ENCODE measurements at places on chromosomes 4 and X.
A peak's percentile ranks its signal among the peaks of the same experiment; 100 is the strongest.

GRCh38 chrX:121455890-121456289 is 408.5 kb downstream of the GLUD2 start:
- DNase-seq = no peak

DNA sequence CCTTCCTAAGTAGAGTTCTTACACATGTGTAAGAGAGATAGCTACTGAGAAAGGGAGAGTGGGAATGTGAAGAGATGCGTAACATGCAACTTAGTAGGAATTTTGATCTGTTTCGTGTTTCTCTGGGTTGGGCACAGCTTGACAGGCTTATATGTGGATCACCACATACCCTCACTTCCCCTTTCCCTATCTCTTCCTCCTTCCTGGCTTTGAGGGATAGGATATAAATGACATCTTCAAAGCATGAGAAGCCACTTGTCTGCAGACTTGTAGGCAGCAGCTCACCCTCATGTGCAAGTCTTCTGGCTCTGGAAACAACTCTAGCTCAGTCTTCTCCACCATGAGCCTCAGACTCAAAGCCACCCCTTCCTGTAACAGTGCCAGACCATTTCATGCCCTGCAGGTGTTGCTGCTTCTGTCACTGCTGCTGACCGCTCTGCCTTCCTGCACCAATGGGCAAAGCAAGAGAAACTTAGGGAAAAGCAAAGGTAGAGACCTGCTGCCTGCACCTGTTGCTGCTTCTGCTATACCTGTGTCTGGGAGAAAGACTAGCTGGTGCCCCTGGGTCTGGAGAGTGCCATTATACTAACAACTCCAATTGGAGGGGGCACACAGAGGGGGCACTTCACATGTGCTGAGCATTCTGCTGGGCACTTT is 5.4 kb upstream of the PF4V1 start:
- DNase-seq = no peak

DNA sequence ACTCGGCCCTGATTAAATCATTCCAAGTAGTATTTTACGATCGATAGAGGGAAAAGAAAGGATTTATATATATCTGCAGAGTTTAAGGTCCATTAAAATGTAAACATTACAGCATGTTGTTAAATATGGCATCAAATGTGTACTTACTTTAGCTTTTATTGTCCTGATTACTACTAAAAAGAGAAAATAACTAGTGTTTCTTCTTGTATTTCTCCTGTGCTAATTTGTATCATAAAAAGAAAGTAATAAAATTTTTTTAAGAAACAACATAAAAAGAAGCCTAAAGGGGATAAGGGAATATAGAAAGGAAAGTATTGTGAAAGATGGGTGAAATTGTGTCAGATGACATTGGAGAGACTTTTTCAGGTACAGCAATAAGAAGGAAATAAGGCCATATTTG is 300.3 kb upstream of the ARSJ start:
- no peak for DNase-seq

DNA sequence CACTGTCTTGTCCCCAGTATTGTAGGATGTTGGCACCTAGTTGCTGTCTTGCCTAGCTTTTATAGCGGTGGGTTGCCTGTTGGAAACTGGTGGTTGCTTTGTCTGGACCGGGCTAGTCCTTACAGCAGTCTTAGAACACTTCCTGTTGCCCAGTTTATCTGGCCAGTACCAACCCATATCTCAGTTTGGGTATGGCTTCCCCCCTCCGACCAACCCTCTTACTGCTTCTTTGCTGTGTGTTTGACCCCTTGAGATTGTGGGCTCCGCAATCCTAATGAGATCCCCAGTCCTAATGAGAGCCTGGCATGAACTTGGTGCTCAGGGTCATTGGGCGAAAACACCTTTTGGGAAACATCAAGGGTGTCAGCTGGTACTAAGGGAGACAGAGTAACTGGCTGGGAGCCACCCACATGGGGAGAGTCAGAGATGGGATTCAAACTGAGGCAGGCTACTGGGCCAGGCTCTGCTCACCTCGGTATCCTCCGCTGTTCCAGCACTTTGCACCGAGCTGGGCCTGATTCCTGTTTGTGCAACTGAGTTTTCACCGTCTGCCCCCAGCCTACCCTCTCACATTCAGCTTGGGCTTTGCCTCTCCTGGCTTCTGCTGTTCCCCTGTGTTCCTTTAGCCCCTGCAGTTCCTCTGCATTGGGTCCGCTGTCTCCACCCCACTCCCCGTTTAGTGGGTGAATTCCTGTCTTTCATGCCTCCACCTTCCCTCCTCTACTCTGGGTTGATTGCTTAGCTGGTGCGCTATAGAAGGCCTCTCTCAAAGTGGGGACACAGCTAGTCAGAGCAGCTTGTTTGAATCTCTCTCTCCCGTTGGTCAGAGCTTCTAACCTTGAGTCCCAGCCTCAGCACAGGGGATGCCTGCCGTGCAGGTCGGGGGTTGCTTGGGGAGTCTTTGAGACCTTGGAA is 1.6 kb downstream of the TBC1D14 start:
- no peak for DNase-seq

DNA sequence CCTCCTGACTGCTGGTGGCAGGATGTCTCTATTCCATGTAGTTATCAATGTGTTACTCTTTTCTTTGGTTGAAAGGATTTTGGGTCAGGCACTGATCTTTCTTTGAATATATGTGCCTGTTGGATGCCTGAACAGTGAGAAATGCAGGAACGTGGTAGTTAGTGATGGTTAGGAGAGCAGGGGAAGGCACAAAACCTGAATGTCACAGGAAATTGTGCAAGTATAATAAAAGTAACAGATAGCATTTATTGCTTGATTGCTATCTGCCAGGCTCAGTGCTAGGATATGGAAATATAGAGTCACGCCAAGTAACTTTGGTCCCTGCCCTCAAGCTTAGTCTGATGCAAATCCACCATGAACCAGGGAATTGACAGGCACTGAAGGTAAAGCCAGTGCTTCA is 219.8 kb upstream of the FAT1 start:
- DNase-seq = no peak

DNA sequence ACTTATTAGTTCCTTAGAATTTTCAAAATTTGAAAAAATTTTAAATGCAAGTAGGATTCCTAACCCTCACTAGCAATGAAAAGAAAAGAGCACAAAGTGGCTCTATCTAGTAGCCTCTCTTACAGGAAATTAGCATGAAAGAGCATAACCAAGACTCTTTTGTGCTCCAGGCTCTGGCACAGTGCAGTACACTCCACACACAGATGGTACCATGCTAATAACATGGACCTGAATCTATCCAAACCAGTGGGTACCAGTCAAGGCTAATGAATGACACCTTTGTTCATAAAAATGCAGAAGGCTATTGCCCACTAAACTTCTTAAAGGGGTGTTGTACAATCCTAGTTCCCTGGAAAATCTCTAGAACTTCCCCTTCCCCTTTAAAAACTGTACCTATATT is 119.0 kb downstream of the MANBA start:
- DNase-seq = no peak

- no peak for DNase-seq
Observed at GRCh38 chrX:143455046-143455445, 62.2 kb downstream of the SPANXN3 start.

DNA sequence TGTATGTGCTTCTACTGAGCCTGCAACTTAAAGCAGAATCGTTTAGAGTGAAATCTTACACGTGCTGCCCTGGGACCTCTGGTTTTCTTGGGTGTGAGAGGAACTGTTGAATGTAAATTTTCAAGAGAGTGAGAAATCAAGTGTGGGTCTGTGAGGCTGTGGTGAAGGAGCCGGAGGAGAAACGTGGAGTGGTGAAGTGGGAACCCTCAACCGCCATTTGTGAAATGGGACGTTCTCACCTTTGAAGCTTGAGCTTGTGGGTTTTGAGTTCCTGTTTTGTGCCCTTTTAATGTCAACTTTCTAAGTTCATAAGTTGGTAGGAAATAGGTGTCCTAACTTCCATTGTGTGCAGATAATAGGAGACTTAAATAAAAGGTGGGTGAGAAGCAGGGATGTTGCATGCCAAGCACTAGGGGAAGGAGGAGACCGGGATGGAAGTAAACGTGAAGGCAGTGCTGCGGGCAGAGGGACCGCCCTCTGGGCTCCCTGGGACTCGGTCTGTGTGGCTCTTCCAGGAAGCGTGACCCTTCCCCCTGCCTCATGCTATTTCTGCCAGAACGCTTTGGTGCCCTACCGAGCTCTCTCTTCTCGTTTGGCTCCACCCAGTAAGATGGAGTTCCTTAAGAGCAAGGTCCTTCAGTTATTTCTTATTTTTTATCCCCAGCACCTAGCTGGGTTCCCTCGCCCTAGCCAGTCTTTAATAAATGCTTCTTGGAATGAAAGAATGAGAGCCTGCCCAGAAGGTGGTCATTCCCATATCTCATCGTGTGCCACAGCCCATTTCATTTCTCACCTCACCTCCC is 56.0 kb downstream of the TMEM131L start:
- peak; percentile 27 for DNase-seq

DNA sequence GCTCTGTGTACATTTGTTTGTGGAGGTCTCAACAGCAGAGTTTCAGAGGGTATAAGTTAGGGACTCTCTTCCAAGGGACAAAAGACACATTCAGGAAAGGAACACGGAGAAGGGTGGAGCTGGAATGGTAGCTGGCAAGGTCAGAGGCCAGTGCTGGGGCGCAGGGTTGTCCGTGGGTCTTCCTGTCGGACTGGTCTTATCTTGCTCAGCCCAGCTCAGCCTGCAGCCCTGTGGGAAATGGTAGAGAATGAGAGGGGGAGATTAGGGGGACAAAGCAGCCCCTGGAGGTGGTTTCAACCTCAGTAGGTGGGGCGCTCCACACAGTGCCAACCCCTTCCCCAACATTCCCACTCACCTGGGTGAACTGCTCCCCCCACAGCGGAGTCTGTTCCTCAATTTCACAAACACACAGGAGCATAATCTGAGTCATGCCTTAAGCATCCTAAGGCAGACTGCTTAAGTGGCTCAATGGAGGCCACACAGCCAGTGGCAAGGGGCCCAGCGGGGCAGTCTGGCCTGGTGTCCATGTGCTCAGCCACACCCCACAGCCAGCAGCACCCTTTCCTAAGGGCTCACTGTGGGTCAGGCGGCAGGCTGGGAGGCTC is 6.9 kb upstream of the HDAC6 start:
- no peak for DNase-seq

- no peak for DNase-seq
Observed at GRCh38 chr4:7529368-7530080, 94.8 kb upstream of the PSAPL1 start.

GRCh38 chr4:61443813-61444510 is 243.8 kb downstream of the ADGRL3 start:
- DNase-seq = no peak

- no peak for DNase-seq
Observed at GRCh38 chr4:88697141-88697540, 488 bp downstream of the NAP1L5 start.

GRCh38 chrX:37967714-37968113 is 38.6 kb upstream of the SYTL5 start:
- no peak for DNase-seq

- DNase-seq = no peak
Observed at GRCh38 chr4:29002151-29002550, 1718.0 kb upstream of the PCDH7 start.

GRCh38 chr4:19494961-19495360 is 756.7 kb upstream of the SLIT2 start:
- DNase-seq = no peak

GRCh38 chr4:165721815-165722214 is 151.2 kb upstream of the TLL1 start:
- DNase-seq = no peak

DNA sequence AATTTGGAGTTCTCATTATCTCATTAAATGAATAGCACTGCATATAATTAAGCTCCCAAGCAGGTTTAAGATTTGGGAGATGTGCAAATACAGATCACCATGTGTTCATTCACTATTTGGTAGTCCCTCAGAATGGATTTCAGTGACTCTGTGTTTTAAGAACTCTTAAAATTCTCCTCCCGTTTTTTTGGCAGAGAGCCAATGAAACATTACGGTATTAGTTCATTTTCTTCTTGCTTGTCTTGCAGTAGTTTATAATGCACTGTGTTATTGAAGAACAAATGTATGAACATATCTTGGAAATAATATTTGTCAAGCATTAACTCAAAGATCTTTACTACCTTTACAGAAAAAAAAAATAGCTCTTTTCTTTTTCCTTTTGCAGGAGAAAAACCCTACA is 32.7 kb downstream of the KLF3 start:
- DNase-seq = no peak

GRCh38 chr4:139844057-139844456 is 178.4 kb downstream of the MGST2 start:
- DNase-seq = no peak

DNA sequence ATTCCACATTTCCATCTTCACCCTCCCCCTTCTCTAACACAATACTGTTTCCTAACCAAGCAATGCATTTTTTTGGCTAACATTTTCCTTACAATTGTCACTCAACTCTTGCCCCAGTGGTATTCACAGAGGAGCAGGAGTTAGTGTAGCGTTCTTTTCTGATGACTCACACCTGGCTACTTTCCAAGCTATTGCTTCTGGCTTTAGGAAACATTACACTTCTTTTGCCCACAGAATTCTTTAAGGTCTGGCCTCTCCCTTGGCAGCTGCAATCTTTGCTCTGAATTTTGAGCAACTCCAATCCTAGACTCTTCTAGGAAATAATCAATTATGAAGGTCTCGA is 27.5 kb upstream of the PDGFC start:
- no peak for DNase-seq

GRCh38 chrX:9342561-9343051 is 122.3 kb upstream of the TBL1X start:
- DNase-seq = no peak

- DNase-seq = no peak
Observed at GRCh38 chr4:170248576-170248975, 158.8 kb upstream of the AADAT start.

DNA sequence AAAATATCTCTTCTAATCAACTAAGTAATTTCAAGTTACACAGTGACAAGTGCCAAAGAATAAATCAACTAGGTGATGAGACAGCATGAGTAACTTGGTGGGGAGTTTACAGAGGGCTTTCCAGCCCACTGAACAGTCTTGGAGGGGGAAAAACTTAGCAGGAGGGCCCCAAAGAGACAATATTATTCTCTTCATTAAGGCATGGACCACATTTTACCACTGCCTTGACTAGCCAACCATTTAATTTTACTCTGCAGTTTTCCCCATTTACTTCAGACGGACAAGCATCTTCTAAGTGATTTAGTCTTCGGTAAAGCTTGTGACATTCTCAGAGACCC is 25.3 kb upstream of the GATB start:
- no peak for DNase-seq

DNA sequence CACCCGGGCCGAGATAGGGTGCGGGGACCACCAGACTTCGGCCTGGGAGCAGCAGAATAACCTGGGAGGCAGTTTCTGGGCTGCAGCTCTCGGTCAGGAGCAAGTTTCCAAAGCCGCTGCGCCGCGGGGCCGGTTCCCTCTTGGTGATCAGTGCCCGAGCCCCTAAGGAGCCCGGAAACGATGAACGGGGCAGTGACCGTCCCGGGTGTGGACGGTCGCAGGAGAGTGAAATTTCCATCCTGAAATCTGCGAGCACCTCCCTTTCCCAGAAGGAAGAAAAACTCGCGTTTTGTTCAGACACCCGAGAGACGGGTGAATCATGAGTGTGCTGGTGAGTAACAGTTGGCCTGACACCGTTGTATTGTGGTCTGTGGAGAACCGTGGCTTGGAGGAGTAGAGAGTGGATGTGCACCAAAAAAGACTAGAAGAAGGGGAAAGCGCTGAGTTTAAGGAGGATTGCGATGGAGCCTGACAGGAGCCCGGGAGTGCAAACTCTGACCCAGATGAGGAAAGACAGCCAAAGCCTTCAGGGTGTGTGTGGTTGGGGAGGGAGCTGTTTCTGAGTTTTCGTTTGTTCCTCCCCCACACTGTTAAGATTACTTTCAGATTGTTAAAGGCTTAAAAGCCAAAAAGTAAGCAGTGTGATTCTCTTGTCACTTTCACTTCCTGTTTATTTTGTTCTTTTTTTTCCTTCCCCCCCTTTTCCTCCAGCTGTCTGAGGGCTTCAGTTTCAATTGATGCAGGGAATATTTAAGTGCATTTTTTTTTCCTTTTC is 828 bp downstream of the MCUB start:
- peak; percentile 42 for DNase-seq
